Spinal cord (tissue), 10 donors: ENCODE measurements at places on chromosomes 16 and 17.
A peak's percentile ranks its signal among the peaks of the same experiment; 100 is the strongest.

DNA sequence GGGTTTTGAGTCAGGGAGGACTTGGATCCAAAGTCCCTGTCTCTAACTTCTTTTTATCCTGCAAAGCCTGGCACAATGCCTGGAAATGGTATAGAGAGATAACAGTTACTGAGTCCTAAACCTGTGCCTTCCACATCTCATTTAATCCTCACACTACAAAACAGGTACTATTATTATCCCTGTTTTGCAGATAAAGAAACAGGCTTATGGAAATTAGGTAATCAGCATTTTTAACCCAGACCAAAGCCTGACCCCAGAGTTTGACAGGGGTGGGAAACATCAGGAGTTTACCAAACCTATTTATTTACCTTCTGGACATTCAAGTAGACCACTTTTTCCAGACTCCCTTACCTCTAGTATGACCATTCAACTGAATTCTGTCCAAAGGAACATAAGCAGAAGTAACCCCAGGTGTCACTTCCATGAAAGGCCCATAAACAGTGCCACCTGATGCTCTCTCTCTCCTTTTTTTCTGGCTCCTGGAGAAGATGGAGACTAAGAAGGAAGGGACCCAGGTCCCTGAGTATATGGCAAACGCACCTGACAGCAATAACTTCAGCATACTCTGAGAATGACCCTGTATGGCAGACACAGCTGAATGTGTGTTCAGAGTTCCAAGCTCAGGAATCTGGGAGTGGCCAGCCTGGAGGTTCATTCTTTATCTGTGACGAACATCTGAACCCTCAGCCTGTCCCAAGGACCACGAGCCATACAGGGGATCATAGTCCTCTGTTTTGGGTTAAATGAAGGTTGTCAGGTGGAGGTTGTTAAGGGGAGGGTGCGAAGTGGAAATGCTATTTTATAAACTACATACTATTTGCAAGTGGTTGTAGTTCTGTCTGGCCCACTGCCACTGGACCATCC, 62.7 kb downstream of the HLF start:
- no peak for DNase-seq

GRCh38 chr16:58699151-58699550, 14.6 kb upstream of the SLC38A7 start:
- DNase-seq = no peak

DNA sequence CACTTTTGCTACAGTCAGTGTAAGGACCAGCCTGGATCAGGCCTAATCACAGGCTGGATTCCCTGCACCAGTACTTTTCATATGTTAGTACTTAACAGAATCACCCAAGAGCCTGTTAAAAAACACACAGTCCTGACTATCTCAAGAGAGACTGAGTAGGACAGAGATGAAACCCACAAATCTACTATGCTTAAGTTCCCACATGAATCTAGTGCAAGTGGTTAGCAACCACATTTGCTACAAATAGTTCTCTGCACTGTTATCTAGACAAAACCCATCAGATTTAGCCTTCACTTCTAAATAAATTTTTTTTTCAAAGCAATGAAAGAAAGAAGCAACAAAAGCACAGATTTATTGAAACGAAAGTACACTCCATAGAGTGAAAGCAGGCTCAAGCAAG, 38.9 kb downstream of the SSH2 start:
- no peak for DNase-seq

GRCh38 chr16:82755570-82756282, 129.0 kb downstream of the CDH13 start:
- DNase-seq = no peak

DNA sequence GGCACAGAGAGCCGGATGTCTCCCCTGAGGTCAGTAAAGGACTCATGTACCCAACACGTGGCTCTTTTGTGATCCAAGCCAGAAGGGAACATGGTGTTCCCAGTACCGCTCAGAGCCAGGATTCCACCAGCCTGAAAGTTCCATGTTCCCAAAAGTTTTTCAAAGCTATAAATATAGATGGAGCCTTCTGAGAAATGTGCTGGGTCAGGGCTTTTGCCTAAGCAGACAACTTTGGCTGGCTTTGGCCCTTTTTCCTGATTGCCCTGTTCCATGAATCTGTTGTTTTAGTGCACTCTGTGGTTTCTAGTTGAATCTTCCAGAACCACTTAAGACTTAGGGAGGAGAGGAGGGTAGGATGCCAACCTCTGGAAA, 128.5 kb upstream of the HS3ST2 start:
- no peak for DNase-seq

DNA sequence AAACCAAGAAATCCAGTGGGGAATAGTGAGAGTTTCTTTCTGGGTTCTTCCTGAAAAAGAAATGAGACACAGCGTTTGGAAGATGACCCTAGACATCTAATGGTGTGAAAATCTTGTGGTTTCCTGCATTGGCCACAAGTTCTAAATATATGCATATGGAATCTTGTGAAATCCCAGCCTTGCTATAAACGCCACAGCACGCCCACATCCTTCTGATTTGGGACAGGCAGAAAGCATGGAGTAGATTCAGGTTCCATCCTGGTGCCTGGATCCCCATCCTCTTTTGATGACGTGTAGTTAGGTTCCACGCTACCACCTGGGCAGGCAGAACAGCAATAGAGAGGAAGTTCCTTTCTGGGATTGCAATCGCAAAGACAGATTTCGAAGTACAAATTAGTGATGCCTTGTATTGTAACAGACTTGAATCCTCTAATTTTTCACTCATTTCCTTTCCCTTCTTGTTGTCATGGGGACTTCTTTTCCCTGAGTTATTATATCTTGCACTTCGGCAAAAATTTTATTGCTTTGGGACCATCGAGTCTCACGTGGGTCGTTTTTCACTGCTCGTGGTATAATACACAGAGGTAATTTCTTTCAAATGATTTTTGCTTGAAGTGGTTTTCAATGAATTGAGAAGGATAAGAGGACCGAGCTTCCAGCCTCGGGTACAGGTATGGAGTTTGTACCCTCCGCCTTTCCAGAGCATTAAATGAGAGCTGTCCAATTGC, 37.6 kb downstream of the HS3ST4 start:
- no peak for DNase-seq

DNA sequence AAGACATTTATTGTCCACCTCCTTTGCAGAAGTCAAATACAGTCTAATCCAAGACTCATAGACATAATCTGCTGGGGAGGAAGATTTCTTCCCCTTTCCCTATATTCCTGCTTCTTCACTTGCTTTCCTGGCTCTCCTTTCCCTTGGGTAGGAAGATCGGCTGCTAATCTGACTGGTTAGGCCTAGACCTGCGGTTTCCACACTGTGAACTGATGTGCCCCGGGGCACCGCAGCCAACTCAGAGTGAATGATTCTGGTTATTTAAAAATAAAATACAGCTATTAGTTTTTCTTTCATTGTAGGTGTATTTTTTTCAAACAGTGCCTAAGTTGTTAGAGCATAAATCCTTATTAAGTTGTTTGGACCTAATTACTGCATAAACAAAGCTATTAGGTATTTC, 78.9 kb downstream of the DNAH3 start:
- DNase-seq = no peak

- no peak for DNase-seq
These were observed 16.0 kb upstream of the KCNJ16 start for GRCh38 chr17:70059071-70059470.

DNA sequence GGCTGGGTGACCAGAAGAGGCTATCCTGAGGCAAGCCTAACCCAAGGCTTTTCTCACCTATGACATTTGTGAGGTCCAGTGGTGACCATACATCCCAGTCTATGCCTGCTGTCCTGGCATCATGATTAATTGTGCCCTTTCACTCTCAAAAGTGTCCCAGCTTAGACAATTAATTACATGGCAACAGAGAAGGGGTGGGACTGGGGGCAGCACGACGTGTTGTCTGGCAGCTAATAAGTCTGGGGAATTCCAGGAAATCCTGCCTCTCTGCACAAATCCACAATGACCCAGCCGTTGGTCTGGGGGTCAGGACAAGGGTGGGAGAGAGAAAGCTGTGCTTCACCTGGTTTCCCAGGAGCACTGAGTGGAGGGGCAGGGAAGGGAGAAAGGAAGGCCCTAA, 14.0 kb upstream of the MTMR4 start:
- DNase-seq = no peak

DNA sequence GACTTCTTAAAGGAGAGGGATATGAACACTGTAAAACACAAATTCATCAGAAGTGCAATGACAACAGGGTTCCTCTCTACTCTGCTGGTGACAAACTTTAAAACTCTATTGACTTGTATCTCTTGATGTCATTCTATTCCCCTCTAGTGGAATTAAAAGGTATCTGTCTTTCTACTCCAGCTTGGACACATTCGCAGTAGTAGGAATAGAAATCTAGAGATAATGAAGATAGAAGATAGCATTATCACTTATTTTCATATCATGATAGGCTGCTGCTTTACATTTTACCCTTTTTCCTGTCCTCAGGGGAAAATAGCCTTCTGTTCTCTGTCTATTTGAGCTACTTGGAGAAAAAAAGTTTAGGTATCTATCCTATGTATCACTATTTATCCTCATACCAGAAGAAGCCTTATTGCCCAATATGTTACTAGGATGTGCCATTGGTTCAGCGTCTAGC, 209.6 kb upstream of the CACNG5 start:
- no peak for DNase-seq

GRCh38 chr16:68369697-68370580, 59.1 kb downstream of the PRMT7 start:
- DNase-seq = no peak

DNA sequence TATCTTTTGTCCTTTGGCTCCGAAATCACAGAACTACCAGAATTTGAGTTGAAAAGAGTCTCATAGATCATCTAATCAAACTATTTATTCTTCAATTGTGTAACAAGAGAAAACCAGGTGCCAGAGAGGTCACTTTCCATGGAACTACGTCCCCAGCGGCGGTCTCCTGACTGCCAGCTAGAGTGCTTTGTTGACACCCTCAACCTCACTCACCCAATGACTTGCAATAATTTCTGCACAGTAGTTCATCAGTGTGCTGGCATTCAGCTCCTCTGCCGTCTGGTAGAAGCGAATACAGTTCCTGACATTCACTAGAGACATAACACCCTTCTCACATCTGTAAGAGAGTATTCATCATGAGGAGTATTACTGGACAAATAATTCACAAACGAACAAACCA, 54.2 kb downstream of the ANKFY1 start:
- no peak for DNase-seq

GRCh38 chr17:68601565-68602288, 560 bp upstream of the FAM20A start:
- DNase-seq = no peak

DNA sequence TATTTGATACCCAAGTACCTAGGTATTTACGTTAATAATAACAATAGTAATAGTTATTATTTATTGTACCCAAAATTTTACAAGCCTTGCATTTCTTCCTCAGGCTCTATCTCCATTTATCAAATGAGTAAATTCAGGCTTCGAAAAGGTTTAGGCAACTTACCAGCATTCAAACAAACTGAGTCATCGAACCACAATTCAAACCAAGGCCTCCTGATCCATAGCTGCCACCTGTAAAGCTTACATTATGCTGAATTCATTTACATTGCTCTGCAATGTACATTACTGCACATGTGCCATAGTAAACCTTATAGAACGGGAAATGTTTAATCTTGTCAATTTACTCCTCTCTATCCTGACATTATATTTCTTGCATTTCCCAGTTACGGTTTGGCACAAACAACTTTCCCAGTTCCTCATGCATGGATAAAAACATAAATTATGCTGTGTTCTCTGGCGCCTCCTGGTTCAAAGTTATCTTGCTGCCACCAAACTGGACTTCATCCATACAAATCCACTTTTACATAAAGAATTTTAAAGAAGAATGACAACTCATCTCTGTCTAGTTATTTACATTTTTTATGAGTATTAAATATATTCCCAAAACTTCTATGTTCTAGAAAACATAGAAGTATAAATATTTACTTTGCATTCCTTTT, 360.6 kb upstream of the SOX9 start:
- no peak for DNase-seq

GRCh38 chr16:69239851-69240250, 52.9 kb downstream of the SNTB2 start:
- no peak for DNase-seq

GRCh38 chr17:58531661-58532554, 17.5 kb upstream of the MTMR4 start:
- DNase-seq = peak; percentile 33

DNA sequence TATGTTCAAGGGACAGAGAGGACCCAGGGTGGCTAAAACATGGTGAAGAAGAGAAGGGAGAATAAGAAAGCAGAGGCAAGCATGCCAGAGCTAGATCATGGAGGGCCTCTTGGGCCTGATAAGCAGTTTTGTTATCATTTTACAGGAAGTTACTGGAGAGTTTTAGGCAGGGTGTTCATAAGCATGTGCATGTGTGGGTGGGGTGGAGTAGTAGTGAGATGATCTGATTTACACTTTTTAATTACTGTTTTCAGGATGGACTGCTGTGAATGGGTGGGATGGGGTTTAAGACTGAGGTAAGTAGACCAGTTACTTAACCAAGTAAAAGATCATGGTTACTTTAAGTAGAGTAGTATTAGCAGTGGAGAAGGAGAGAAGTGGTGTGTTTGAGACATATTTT, 173.6 kb downstream of the PHKB start:
- DNase-seq = no peak

DNA sequence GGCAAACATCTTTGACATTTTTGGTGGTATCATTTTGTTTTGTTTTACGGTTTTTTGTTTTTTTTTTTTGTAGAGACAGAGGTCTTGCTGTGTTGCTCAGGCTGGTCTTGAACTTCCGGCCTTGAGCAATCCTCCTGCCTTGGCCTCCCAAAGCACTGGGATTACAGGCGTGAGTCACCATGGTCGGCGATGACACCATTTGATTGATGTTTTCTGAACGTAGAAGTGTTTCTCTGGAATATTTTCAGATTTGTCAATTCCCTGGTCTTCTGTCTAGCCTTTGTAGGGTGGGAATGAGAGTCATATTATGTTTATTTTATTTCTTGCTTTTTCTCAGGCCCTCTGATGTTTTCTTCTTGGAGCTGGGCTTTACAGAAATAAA, 32.2 kb upstream of the BRD7 start:
- no peak for DNase-seq

DNA sequence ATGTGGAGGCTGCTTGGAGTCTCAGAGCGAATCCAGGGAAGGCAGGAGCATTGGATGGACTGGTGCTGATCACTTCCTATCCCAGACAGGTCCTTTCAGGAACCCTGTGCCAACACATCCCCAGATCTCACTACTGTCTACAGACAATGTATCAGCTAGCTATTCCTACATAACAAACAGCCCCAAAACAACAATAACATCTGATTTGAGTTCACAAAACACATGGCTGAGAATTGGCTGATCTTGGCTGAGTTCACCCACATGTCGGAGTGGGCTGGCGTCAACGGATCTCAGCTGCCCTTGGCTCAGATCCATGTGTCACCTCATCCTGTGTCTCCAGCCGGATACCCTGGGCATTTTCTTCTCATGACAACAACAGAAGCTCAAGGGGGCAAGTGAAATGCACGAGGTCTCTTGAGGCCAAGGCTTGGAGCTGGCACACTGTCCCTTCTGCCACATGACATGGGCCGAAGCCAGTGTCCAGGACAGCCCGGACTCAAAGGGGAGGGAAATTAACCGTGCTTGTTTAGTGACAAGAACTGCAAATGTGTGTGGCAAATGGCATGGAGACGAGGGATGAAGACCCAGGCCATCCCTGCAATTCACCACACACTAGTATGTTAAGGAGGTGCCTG, 18.7 kb downstream of the SNX20 start:
- no peak for DNase-seq
